Occipital lobe (tissue), 3 donors: ENCODE measurements at places on chromosomes 11 and 22. TPM values are rescaled to one million over a fixed set of nuclear protein-coding genes. Genes with fewer than 3 reads are reported as not detected.

Gene CNIH2
- total RNA-seq, result 33.1 TPM

Gene HPS5
- 126 TPM for total RNA-seq

Gene CALCA
- not detected for total RNA-seq

DNA sequence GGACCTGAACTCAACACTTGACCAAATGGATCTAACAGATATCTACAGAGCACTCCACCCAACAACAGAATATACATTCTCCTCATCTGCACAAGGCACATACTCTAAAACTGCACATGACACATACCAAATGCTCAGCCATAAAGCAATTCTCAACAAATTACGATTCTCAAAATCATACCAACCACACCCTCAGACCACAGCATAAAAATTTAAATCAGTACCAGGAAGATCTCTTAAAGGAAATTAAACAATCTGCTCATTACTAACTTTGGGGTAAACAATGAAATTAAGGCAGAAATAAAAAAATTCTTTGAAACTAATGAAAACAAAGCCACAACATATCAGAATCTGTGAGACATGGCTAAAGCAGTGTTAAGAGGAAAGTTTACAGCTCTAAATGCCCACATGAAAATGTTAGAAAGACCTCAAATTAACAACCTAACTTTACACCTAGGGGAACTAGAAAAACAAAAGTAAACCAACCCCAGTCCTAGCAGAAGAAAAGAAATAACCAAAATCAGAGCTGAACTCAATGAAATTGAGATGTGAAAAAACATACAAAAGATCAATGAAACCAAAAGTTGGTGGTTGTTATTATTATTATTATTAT, 37.2 kb downstream of the TMEM123 start:
- DNase-seq, result no peak

DNA sequence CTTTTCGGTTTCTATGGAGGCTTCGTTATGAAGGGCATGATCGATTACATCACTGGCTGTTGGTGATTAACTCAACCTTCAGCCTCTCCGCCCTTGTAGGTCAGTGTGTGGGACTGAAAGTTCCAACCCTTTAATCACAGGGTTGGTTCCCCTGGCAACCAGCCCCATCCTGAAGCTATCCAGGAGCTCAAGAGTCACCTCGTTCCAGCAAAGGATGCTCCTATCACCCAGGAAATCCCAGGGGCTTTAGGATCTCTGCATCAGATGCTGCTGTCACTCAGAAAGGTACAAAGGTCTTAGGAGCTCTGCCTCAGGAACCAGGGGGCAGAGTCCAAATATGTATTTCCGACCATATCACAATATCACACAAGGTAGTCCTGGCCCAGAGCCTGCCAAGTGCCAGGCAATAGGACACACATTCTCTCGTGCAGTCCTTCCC, 123.5 kb upstream of the PARVA start:
- DNase-seq, result no peak

DNA sequence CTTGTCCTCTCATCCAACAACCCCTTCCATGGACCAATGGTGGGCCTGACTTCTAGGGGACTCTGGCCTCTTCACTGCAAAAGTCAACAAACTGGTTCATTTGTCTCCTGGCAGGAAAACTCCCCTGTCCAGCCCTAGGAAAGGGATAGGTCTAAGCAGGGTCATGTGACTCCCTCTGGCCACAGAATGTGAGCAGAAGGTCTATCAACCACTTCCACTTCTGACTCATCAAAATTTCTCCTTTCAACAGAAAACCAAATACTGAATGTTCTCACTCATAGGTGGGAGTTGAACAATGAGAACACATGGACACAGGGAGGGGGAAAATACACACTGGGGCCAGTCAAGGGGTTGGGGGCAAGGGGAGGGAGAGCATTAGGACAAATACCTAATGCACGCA, 1.3 kb upstream of the ISX start:
- DNase-seq, result no peak

DNA sequence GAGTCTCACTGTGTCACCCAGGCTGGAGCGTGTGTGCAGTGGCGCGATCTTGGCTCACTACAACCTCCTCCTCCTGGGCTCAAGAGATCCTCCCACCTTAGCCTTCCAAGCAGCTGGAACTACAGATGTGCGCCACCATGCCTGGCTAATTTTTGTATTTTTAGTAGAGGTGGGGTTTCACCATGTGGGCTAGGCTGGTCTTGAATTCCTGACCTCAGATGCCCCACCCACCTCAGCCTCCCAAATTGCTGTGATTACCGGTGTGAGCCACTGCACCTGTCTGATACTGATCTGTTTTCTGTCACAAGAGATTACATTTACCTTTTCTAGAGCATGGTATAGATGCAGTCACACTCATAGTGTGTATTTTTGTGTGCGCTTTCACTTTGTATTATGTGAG, 11.6 kb downstream of the ATG13 start:
- no peak for DNase-seq

DNA sequence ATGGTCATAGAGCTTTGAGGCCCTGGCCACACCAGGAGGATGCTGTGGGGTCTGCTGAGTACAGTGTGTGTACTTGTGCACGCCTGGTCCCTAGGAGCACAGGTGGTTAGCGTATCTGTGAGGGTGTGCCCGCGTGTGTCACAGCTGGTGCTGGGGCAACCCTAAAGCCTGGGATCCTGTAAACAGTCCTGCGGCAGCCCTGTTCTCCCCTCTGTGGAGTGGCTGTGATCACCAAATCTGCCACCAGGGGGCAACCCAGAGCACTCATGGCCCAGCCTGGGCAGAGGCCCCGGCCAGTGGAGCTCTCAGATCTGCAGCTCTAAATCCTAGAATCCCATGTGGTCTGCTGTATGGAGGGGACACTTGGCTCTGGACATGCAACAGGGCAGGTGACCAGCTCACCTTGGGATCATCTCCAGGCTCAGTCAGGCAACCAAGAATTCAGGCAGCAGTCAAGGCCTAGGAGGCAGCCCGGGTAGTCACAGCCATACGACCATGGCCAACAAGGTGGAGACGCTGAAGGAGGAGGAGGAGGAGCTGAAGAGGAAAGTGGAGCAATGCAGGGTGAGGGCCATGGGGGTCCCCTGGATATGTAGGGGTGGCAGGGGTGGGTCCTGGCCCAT, 3.9 kb downstream of the SH3BP1 start:
- peak; percentile 57 for DNase-seq

GRCh38 chr11:112694813-112695212, 266.4 kb upstream of the NCAM1 start:
- no peak for DNase-seq
